ENCODE measurements at places on chromosomes 16 and 17. TPM values are rescaled to one million over a fixed set of nuclear protein-coding genes. Genes with fewer than 3 reads are reported as not detected.

DNA sequence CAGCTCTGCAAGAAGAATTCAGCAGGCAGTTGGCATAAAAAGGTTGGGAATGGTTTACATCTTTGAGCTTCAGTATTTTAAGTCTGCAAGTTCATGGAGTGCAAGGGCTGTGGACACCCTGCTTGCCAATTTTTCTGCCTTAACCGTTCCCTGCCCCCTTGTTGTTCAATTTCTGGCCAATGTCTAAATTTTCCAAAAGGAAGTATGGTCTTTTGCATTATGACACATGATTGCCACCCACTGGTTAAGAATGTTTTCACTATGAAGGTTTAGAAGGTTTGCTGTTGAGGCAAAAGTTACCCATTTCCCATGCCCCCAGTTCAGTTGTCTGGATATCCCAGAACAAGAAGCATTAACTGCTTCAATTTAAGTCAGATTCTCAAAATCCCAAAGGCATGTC lies 441.9 kb downstream of the CDH13 start:
- H3K27me3 ChIP-seq, result no peaks in the 10 kb centered on the region
- DNase-seq, result no peak
- H3K4me3 ChIP-seq, result no peak overlapping the region
- no peaks in the 10 kb centered on the region for H3K4me1 ChIP-seq
- H3K36me3 ChIP-seq, result no peaks in the 10 kb centered on the region

- no peak overlapping the region for H3K4me3 ChIP-seq
- H3K36me3 ChIP-seq, result no peaks in the 10 kb centered on the region
- DNase-seq, result no peak
- peak overlapping the region; percentile 70 for H3K27ac ChIP-seq
- no peaks in the 10 kb centered on the region for H3K27me3 ChIP-seq
Observed at GRCh38 chr16:75025761-75026160, 26.9 kb downstream of the ZNRF1 start.

DNA sequence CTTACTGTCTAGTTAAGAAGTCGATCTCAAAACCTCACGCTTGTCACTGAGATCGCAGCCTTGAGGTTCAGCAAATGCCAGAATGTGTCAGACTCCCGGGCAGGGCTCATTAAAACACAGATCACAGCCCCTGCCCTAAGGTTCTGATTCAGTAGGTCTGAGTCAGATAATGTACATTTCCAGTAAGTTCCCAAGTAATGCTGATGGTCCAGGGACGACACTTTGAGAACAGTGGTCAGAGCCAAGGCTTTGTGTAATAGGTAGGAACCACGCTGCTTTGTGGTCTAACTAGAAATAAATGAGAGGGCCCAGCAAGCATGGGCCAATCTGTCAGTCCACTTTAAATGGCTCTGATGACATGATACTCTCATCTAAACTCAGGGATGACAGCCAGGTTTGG lies 228.6 kb downstream of the ZFHX3 start:
- H3K27ac ChIP-seq, result no peak overlapping the region
- no peak overlapping the region for H3K4me3 ChIP-seq
- no peaks in the 10 kb centered on the region for H3K4me1 ChIP-seq
- H3K36me3 ChIP-seq, result no peaks in the 10 kb centered on the region

DNA sequence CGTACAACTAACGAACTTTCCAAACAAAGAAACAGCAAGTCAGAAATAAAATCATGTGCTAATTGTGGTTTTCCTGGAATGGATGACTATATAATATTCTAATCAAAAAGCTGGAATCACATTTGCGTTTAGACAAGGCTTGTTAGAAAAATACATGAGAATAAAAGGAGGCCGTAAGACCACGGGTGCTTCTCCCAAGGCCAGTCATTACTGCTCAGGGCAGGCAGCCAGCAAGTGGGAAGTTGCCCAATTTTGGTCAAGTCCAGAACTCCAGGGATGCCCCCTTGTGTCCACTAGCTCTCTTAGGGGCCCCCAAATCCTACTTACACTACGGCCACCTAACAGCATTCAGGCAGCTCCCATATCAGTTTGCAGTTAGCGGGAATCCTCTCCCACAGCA lies 25.9 kb upstream of the LYRM9 start:
- H3K27me3 ChIP-seq, result no peaks in the 10 kb centered on the region
- H3K36me3 ChIP-seq, result no peaks in the 10 kb centered on the region
- H3K4me3 ChIP-seq, result no peak overlapping the region
- no peaks in the 10 kb centered on the region for H3K4me1 ChIP-seq
- H3K27ac ChIP-seq, result no peak overlapping the region

DNA sequence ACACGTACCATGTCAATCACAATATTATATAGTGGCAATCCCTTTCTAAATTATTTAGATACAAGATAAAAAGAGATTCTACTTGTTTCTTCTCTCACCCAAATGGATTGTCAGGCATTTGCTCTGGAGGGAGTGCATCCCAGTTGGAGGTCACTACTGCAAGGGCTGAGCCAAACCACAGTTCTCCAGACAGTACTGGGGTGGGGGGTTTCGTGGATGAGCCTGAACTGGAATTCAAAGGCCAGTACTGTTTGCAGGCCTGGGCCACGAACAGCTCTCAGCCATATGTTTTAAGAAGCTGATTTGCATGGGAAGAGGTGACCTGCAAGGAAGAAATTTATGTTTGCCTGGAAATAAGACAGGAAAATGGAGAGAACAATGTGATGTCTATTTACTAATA lies 314.9 kb downstream of the PMP22 start:
- H3K4me3 ChIP-seq, result no peak overlapping the region
- H3K27me3 ChIP-seq, result no peaks in the 10 kb centered on the region
- H3K4me1 ChIP-seq, result no peaks in the 10 kb centered on the region

DNA sequence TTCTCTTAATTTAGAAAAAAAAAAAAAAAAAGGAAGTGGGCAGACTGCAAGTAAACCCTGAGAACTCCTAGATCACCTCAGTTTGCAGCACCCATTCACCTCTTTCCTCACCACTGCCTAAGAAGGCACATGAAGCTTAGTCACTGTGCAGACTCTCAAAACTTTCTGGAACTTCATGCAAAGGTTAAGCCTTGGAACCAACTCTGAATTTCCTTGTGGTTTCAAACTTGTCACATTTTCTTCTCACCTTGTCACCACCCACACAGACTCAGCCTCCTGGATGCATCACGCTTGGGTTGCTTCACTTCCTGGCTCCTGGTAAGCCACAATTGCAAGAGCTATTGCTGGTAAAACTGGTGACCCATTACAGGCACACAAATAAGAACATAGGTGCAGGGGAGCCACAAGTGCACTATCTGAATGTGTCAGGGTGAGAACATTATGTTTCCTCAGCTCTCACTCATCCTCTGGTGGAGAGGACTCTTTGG lies 15.0 kb upstream of the CPD start:
- no peak overlapping the region for H3K4me3 ChIP-seq
- no peaks in the 10 kb centered on the region for H3K36me3 ChIP-seq
- no peak for DNase-seq
- H3K27me3 ChIP-seq, result no peaks in the 10 kb centered on the region
- no peak overlapping the region for H3K27ac ChIP-seq
- no peaks in the 10 kb centered on the region for H3K4me1 ChIP-seq

DNA sequence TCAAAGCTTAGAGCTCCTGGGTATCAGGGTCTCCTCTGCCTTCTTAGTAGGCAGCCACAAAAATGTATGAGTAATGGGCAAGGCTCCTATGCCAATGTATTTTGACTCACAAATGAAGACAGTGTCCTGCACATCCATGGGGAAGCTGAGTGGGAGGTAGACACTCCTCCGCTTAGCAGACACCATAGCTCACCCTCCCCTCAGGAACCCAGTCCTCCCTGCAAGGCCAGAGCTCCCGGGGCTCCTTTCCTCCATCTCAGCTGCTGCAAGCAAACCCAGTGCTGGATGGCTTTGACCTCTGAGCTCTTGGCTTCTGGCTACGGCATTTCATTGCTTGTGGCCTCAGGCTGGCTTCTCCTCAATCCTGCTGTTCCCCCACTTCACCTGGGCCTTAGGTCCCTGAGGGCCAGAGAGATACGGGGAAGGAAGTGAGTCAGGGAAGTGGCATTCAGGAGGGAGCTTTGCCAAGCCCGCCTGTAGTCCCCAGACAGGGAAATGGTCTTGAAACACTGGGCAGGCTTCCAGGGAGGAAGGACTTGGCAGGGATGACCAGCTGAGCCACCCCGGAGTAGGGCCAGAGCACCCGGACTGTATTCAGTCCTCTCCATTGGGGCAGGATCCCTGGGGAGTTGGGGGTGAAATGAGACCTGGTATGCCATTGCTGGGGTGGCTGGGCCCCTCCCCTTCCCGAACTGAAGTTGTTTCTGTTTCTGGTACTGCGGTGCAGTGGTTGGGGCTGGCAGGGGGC lies 4.5 kb downstream of the ABCC3 start:
- peak; percentile 94 for DNase-seq
- peak overlapping the region; percentile 0 for H3K4me3 ChIP-seq
- H3K27me3 ChIP-seq, result peaks cover 10% of the 10 kb centered on the region
- H3K36me3 ChIP-seq, result no peaks in the 10 kb centered on the region
- peak overlapping the region; percentile 48 for H3K27ac ChIP-seq
- peaks cover 63% of the 10 kb centered on the region for H3K4me1 ChIP-seq

DNA sequence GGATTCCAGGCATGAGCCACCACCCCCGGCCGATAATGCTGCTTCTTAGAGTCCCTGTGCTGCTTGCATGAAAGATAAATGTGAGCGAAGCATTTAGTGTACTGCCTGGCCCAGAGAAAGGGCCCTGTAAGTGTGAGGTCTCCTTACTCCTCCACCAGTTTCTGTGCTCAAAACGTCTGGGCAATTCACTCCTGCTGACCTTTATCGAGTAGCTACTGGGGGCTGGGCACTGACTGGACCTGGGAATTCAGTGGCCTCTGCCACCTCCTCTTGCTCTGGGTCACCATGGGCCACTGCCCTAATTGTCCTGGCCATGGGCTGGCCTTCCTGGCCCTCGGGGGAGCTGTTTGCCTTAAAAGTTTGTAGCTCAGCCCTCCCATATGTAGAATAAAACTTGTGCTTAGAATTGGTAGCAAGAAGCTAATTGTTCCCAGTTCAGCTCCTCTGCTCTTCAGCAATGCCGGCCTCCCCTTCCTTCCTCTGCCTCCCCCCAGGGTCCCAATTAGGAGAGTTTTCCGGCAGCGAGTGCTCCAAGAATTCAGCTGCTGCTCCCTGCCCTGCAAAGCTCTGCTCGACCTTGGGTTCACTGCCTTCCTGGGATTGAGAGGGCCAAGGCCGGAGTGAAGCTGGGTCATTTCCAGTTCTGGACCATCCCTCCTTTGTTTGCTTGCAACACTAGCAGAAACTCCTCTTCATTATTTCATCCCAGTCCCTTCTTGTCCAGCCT lies 98.9 kb upstream of the CDC42EP4 start:
- no peak overlapping the region for H3K27ac ChIP-seq
- no peaks in the 10 kb centered on the region for H3K4me1 ChIP-seq
- no peaks in the 10 kb centered on the region for H3K27me3 ChIP-seq
- DNase-seq, result peak; percentile 8

- H3K4me3 ChIP-seq, result peak overlapping the region; percentile 96
- H3K4me1 ChIP-seq, result peaks cover 24% of the 10 kb centered on the region
- no peak for DNase-seq
- peak overlapping the region; percentile 89 for H3K27ac ChIP-seq
- H3K27me3 ChIP-seq, result no peaks in the 10 kb centered on the region
Observed at GRCh38 chr17:37405955-37406634, 541 bp downstream of the ACACA start.

DNA sequence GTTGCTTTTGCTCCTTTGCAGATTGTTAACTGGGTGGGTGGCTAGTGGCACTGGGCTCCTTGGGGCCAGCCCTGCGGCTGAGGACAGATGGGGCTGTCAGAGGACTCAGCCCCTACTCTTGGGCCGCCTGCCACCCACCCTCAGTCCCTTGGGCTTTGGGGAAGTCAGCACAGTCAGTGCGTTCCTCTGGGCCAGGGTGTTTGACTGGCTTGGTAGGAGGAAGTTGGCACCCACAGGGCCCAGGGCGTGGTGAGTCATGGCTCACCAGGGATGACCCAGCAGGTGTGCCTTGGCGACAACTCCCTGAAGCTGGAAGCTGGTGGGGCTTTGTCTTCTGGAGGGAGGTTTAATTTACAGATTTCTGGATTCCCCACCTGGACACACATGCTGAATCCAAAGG lies 32.4 kb downstream of the HAPSTR1 start:
- H3K4me1 ChIP-seq, result peaks cover 42% of the 10 kb centered on the region
- no peaks in the 10 kb centered on the region for H3K27me3 ChIP-seq
- peak; percentile 86 for DNase-seq
- no peak overlapping the region for H3K27ac ChIP-seq

DNA sequence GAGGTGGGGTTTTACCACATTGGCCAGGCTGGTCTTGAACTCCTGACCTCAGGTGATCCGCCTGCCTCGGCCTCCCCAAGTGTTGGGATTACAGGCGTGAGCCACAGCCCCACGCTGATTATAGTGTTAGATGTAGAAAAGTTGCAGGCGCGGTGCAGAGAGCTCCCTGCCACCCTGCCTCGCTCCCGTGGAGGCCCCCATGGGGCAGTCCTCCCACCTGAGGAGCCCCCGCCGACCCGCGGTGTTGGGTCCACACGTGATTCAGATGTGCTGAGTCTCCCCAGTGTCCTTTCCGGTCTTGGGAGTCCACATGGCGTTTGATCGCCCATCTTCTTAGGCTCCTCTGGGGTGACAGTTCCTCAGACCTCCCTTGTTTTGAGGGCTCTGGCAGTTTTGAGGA lies 5.2 kb upstream of the RPL13 start:
- H3K4me3 ChIP-seq, result no peak overlapping the region
- DNase-seq, result no peak
- peaks cover 67% of the 10 kb centered on the region for H3K36me3 ChIP-seq

DNA sequence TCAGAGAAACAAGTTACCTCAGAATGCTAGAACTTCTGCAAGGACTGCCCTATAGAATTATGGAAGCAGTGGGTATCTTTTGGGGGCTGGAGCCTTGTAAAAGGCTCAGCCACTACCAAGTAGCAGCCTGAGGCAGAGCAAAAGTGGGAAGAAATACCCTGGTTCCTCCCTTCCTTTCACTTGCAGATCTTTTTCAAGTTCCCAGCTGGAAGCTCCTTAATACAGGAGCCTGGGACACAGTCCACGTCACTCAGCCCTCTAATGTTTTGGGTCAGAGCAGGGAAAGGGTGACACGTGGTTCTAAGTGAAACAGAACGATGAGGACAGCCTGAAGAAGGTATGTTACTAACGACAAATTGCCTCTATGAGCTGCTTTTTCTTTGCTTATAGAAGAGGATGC lies 93.1 kb downstream of the CNTNAP4 start:
- H3K36me3 ChIP-seq, result no peaks in the 10 kb centered on the region
- no peaks in the 10 kb centered on the region for H3K4me1 ChIP-seq
- H3K27me3 ChIP-seq, result no peaks in the 10 kb centered on the region
- DNase-seq, result no peak

GRCh38 chr17:43220511-43221125 lies 7.8 kb downstream of the CCDC200 start:
- no peak for DNase-seq
- peaks cover 34% of the 10 kb centered on the region for H3K36me3 ChIP-seq
- no peaks in the 10 kb centered on the region for H3K27me3 ChIP-seq
- H3K27ac ChIP-seq, result no peak overlapping the region

GRCh38 chr17:27973258-27974044 lies 69.0 kb upstream of the NLK start:
- H3K27me3 ChIP-seq, result no peaks in the 10 kb centered on the region
- no peaks in the 10 kb centered on the region for H3K36me3 ChIP-seq
- H3K4me3 ChIP-seq, result no peak overlapping the region
- H3K27ac ChIP-seq, result no peak overlapping the region
- no peaks in the 10 kb centered on the region for H3K4me1 ChIP-seq

The ZP2 gene
- total RNA-seq, result not detected

The TTYH2 gene
- 7.7 TPM for total RNA-seq

The TPSG1 gene
- total RNA-seq, result 2.9 TPM

The TEX19 gene
- not detected for total RNA-seq

The KRT36 gene
- not detected for total RNA-seq

The ZACN gene
- not detected for total RNA-seq

The STXBP4 gene
- total RNA-seq, result 11.8 TPM

The PRAC2 gene
- total RNA-seq, result not detected

The WFIKKN2 gene
- 0.35 TPM for total RNA-seq
